Sciatic nerve (tissue), 2 donors: ENCODE measurements at places on chromosomes 6 and 20.
A peak's percentile ranks its signal among the peaks of the same experiment; 100 is the strongest.

DNA sequence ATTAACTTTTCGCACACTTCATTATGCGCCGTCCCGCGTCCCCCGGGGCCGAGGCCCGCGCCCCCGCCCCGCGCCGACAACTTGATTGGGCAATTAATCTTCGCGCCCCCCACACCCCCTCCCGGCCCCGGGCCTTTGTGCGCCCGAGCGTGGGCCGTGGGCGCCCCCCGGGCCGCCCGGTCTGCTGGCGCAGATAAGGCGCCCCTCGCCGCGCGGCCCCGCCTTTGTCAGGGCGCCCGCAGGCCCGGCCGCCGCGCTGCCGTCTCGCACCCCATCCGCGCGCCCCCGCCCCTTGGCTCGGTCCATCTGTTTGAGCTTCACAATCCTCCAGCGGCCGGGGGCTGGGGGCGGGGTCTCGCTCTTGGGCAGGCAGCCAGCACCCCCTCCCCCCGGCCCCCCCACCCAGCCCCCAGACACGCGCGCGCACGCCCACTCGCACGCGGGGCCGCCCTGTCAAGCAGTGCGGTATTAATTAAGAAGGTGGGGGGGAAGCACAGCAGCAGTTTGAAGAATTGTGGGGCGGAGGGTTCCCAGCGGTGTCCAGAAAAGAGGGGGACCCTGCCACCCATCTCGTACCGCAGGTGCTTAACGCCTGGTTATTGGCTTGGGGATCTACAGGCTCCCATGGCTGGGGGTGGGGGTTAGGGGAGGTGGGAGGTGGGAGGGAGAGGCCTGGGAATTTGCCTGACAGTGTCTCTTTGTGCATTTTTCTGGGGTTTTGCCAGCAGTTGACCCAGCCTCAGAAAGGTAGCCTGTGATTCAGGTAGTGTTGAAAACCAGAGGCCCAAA lies 34.6 kb upstream of the SCRT2 start:
- DNase-seq = peak; percentile 53

- peak; percentile 81 for DNase-seq
Measured at GRCh38 chr6:139135578-139136545, 982 bp downstream of the HECA start.

DNA sequence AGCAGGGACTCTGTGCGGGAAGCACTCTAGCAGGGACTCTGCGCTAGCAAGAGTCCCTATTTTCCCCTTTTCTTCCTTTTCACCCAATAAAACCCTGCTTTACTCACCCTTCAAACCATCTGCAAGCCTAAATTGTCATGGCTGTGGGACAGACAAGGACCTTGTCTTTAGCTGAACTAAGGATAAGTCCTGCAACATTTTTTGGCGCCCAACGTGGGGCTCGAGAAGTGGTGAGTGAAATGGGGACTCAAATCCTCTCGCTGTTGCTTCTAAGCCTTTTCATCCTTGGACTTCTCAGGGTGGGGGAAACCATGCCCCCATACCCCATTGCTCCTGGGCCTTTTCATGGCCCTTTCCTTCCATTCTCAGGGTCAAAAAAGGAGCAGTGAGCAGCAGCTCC lies 46.4 kb downstream of the IMPG1 start:
- no peak for DNase-seq

DNA sequence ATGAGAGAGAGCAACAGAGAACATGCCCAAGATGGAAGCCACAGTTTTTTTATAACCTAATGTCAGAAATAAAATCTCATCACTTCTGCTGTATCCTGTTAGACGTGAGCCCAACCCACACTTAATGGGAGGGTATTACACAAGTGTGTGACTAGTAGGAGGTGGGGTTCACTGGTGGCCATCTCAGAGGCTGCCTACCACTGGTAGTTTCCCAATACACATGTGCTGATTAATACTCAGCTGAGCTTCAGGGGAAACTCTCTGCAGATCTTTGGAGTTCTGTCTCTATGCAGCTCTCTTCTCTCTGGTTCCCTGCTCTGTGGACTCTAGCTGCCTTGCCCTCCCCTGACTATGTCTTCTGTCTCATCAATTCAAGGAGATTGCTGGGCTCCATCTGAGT lies 35.7 kb downstream of the CNBD2 start:
- no peak for DNase-seq

DNA sequence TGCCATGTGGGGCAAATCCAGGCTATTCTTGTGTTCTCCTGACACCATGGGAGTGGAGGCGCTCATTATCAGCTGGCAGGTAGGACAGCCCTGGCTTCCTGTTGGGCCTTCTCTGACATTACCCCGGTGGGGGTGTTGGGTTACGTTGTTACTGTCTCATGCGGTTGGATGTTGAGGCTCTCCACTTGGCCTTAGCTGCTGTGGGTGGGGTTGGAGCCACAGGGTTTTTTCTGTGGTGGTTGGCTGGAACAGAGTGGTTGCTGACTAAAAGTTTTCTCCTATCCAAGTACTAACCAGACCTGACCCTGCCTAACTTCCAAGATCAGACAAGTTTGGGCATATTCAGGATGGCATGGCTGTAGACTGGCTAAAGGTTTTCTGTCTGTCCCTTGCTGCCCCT lies 20.2 kb downstream of the RIPK1 start:
- DNase-seq = no peak

DNA sequence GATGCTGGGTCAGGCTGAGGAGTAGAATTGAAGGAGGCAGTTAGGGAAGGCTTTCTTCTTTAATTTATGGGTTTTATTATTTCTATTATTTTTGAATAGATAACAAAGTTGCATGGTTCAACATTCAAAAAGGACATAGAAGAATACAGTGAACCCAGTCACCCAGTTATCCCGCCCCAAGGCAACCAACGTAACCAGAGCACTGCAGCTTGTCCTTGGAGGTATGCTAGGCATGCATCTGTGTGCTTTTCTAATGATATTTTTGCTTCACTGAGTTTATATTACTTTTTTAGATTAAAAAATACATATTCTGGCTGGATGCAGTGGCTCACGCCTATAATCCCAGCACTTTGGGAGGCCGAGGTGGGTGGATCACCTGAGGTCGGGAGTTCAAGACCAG lies 47.4 kb upstream of the DSN1 start:
- no peak for DNase-seq

GRCh38 chr6:28597217-28597835 lies 71.6 kb downstream of the GPX5 start:
- no peak for DNase-seq

DNA sequence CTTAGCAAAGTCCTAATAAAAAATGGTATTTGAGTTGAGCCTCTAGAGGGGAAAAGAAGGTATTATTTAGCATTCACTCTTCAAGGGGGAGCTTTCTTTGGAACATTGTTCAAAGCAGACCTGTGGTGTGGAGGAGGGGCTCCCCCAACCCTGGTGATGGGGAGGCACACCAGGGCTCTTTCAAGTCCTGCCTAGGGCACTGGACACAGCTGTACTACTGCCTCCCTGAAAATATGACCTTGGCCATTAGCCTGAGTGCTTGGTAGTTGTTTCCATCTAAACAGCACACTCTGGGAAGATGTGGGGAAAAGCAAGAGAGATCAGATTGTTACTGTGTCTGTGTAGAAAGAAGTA lies 215.1 kb upstream of the CNR1 start:
- DNase-seq = no peak

GRCh38 chr6:56616967-56617366 lies 25.7 kb downstream of the DST start:
- DNase-seq = no peak

DNA sequence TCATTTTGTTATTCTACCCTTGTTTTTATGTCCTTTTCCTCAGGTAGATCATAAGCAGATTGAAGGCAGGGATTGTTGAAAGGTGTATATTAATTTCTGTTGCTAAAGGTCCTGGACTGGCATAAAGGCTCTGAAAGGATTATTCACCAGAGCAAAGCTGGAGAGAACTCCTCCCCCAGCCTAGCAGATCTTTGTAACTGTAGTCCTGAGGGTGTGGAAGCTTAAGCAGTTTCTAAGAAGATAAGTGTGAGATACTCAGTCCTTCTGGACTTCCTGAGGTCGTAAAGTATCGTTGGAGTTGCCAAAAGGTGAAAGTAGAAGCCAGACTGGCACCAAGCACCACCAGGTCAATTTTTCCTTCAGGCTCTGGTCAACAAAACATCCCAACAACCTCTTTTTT lies 24.2 kb downstream of the CGA start:
- no peak for DNase-seq
